ENCODE measurements at places on chromosomes 6 and 20. TPM values are rescaled to one million over a fixed set of nuclear protein-coding genes. Genes with fewer than 3 reads are reported as not detected.

OTOR gene
- not detected for polyA plus RNA-seq

GRCh38 chr6:169618526-169619490 lies 83.0 kb downstream of the WDR27 start:
- no peak overlapping the region for H3K27ac ChIP-seq
- H3K36me3 ChIP-seq, result peaks cover 6% of the 10 kb centered on the region
- DNase-seq, result no peak
- H3K4me3 ChIP-seq, result no peak overlapping the region

KCNK16 gene
- 8.1 TPM for polyA plus RNA-seq

- no peaks in the 10 kb centered on the region for H3K4me1 ChIP-seq
- H3K27ac ChIP-seq, result no peak overlapping the region
- no peak for DNase-seq
- H3K27me3 ChIP-seq, result no peaks in the 10 kb centered on the region
- no peak overlapping the region for H3K4me3 ChIP-seq
- peaks cover 81% of the 10 kb centered on the region for H3K36me3 ChIP-seq
These were observed 7.7 kb downstream of the PSMB1 start for GRCh38 chr6:170545405-170545804.

GPSM3 gene
- polyA plus RNA-seq, result 14.3 TPM

DNA sequence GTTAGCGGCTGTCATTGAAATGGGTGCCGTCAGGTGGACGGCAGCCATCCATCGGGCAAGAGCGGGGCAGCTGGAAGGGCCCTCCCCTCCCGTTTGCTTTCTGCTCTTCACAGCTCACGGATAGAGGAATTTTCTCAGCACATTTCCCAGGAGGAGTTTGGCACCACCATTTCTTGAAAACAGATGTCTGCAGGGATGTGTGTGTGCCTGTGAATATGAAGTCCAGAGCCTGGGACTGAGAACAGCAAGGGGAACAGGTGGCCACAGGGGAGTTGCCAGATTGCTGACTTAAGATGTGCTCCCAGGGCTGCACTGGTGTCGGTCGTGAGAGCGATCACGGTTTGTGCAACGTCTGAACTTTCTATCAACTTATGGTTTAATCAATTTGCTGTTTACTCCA lies 22.1 kb upstream of the ECI2 start:
- H3K4me1 ChIP-seq, result no peaks in the 10 kb centered on the region
- DNase-seq, result no peak
- H3K4me3 ChIP-seq, result no peak overlapping the region

- H3K27ac ChIP-seq, result no peak overlapping the region
- H3K36me3 ChIP-seq, result no peaks in the 10 kb centered on the region
- H3K4me1 ChIP-seq, result no peaks in the 10 kb centered on the region
- no peaks in the 10 kb centered on the region for H3K27me3 ChIP-seq
These were observed 398.6 kb downstream of the KHDRBS2 start for GRCh38 chr6:61887423-61887822.

DNA sequence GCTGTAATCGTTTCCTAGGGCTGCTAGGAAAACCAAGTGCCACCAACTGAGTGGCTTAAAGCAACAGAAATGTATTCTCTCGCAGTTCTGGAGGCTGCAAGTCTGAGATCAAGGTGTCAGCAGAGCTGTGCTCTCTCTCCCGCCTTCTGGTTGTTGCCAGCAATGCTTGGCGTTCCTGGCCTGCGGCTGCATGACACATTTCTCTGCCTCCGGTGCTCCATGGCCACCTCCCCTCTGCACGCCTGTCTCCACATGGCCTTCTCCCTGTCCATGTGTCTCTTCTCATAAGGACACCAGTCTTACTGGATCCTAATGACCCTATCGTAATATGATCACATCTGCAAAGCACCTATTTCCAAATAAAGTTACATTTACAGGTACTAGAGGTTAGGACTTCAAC lies 91.7 kb upstream of the AKAP12 start:
- H3K4me3 ChIP-seq, result no peak overlapping the region
- no peaks in the 10 kb centered on the region for H3K27me3 ChIP-seq
- no peak overlapping the region for H3K27ac ChIP-seq
- H3K36me3 ChIP-seq, result no peaks in the 10 kb centered on the region
- H3K4me1 ChIP-seq, result no peaks in the 10 kb centered on the region

DNA sequence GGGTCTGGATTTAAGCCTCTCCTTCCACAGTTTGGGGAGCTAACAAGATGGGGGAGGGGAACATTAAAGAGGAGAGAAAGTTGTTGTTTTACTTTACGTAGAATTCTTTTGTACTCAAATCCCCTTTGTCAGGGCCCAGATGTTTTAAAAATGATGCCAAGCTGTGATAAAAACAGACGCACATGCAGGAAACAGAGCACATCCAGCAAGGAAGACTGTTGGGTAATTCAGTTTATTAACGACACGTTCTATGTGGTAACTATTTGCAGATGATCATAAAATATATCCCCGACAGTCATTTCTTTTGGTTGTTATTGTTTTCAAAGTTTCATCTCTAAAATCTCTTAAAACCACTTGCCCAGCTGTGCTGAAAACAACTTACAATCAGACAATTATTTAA lies 307.0 kb upstream of the PRDM1 start:
- no peak overlapping the region for H3K27ac ChIP-seq
- DNase-seq, result no peak
- no peaks in the 10 kb centered on the region for H3K36me3 ChIP-seq
- H3K4me3 ChIP-seq, result no peak overlapping the region

BNIP5 gene
- polyA plus RNA-seq, result 11.2 TPM

DNA sequence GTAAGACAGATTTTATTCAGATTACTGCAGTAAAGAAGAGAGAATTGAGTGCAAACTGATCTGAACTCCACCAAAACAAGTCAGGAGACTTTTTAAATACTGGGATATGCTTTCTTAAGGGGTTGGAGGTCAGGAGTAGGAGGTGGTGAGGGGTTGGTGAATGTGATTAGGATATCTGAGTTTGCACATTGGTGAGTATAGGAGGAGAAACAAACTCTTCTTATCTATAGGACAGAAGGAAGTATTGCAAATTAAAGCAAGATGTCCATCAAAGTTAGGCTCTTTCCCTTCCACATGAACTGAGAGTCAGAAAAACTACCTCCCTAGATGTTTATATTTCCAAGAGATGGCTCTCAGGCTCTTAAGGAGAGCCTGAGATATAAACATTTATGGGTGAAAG lies 114.6 kb upstream of the HTR1E start:
- H3K4me3 ChIP-seq, result no peak overlapping the region
- peaks cover 2% of the 10 kb centered on the region for H3K4me1 ChIP-seq
- H3K36me3 ChIP-seq, result no peaks in the 10 kb centered on the region

SIRPA gene
- polyA plus RNA-seq, result 29.1 TPM

SASH1 gene
- polyA plus RNA-seq, result 15.9 TPM

TPBG gene
- polyA plus RNA-seq, result 5.4 TPM

DNA sequence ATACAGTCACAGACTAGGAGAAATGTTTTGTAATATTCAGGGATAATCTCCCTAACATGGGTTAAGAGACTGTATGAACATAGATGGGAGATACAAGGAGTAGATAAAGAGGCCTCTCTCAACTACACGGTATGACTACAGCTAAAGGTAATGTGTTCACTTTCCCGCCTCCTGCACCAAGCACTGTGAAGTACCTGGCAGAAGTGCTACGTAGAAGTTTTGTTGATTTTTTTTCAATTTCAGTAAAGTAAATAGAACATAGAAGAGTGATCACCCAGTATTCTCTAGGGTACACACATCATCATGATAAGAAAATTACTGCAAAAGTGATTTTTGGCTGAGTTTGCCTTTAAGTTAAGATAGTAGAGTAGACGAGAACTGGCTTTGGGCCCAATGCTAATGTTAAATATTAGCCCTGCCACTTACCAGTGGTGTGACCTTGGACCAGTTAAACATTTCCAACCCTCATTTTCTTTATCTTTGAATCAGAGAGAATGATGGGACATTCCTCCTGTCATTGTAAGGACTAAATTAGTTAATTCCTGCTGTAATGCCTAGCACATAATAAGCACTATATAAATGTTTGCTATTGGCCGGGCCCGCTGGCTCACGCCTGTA lies 183.6 kb downstream of the COL9A1 start:
- peak overlapping the region; percentile 14 for H3K27ac ChIP-seq
- no peak overlapping the region for H3K4me3 ChIP-seq
- peak; percentile 76 for DNase-seq
- H3K27me3 ChIP-seq, result no peaks in the 10 kb centered on the region
- no peaks in the 10 kb centered on the region for H3K36me3 ChIP-seq

GGTLC1 gene
- polyA plus RNA-seq, result 0.16 TPM

DNA sequence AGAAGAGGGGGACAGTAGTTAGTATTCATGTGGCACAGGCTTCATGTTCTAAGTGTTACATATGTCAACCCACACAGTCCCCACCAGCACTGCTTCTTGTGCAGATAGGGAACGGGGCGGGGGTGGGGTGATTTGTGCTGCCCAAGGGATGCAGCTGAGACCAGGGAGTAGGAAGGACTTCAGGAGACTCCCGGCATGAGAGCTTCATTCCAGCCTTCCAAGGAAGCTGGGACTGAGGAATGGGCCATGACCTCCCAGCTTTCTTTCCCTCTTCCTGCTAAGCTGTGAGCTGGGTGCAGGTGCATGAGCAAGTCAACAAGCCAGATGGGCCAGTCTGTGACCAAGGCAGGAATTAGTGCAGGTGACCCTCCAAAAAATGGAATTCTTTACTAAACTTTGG lies 9.2 kb downstream of the BEND3 start:
- H3K27ac ChIP-seq, result no peak overlapping the region
- H3K36me3 ChIP-seq, result no peaks in the 10 kb centered on the region
- H3K27me3 ChIP-seq, result no peaks in the 10 kb centered on the region
- DNase-seq, result no peak
- no peaks in the 10 kb centered on the region for H3K4me1 ChIP-seq

DNA sequence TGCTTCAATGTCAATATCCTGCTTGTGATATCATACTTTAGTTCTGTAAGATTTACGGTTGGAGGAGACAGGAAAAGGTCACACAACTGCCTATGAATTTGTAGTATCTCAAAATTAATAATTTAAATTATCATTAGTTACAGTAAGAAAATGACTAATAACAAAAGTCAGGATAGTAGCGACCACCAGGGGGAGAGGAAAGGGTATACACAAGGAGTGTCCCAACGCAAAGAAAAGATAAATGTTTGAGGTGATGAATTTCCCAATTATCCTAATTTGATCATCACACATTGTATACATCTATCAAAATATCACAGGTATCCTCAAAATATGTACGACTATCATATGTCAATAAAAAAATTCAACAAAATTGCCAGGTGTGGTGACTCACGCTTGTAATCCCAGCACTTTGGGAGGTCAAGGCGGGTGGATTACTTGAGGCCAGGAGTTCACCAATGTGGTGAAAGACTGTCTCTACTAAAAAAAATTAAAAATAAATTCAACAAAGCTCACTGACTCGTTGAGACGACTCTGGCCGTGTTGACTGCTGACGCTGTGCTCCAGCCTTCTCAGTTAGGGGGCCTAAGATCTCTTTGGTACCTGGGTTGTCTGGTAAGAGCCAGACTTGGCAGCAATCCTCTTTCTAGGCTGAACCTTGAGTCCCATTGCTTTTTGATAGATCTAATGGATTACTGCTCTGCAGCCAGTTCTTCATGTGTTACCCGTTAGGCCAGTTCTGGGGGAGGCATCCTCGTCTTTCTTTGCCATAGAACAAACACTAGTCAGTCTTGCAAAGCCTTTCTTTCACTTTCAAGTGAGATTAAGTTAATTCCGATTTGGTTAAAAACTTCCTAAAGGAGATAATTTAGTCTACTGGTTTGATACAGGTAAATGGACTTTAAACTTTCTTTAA lies 9.0 kb upstream of the OVOL2 start:
- DNase-seq, result no peak
- no peaks in the 10 kb centered on the region for H3K4me1 ChIP-seq
- H3K27ac ChIP-seq, result no peak overlapping the region

GRCh38 chr6:118789419-118789818 lies 104.5 kb upstream of the ASF1A start:
- no peak overlapping the region for H3K4me3 ChIP-seq
- no peaks in the 10 kb centered on the region for H3K4me1 ChIP-seq
- no peaks in the 10 kb centered on the region for H3K36me3 ChIP-seq
- no peak overlapping the region for H3K27ac ChIP-seq

DNA sequence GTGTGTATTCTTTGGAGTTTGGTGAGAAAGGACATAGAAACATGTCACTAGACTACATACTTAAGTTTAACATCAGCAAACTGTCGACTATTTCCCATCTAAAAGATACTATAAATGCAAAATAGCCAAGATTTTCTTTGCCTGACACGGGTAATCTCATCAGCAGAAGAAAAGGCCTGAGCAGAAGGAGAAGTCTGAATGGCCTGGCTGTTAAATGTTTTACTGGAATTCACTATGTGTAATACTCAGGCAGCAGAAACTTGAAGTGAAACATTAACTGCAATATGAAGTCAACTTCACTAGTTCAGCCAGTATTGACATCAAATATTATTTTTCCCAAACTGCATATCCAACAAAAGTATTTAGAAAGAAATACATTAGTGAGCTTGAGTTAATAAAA lies 6.4 kb upstream of the DSE start:
- no peaks in the 10 kb centered on the region for H3K4me1 ChIP-seq
- no peak overlapping the region for H3K4me3 ChIP-seq
- H3K27ac ChIP-seq, result no peak overlapping the region
- H3K27me3 ChIP-seq, result no peaks in the 10 kb centered on the region

TNXB gene
- polyA plus RNA-seq, result 17.5 TPM

DNA sequence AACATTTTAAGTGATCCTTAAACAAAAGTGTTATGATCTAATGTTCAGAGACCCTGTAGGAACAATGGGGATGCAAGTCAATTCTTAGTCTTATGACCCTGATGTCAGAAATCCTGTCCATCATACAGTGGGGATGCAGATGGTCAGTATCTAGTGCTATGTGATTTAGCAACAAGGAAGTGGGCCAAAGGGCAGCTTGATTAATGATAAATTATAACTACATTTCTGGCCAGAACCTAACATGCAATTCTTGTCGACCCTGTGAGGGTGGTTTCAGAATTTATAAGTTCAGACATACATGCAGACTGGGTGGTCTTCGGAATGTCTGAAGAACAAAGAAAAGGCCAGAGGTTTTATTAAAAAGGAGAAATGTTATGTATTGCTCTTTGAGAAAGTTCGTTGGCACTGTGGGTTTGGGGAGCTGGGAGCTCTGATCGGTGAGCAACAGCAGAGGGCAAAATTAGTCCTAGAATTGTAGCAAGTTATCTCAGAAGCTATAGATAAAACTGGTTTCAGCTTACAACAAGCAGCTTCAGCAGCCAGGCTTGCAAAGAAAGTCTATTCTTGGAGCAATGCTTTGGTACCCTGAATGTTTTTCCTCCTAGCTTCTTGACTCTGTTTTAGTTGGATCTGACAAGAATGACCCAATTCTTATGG lies 50.8 kb downstream of the RPF2 start:
- no peak for DNase-seq
- H3K4me3 ChIP-seq, result no peak overlapping the region
- H3K4me1 ChIP-seq, result peaks cover 4% of the 10 kb centered on the region
- no peaks in the 10 kb centered on the region for H3K27me3 ChIP-seq

DNA sequence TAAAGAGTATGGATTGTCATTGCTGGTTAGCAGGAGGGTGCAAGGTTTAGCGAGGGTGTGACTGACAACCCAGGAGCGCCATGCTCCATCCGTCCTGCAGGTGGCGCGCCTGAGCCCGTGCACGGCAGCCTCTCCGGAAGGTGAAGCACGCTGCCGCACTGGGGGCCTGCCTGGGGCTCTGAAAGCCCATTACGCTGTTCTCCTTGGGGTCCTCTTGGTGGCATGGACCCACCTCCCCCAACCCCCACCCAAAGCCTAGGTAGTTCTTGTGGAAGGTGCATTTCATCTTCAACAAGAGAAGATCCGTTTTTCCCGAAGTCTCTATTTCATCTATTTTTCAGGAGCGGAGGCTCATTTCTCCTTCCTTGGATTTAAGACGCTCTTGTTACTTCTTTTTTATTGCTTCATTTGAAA lies 197.4 kb upstream of the KCNG1 start:
- no peak overlapping the region for H3K4me3 ChIP-seq
- peaks cover 44% of the 10 kb centered on the region for H3K27me3 ChIP-seq
- no peak overlapping the region for H3K27ac ChIP-seq
- H3K4me1 ChIP-seq, result no peaks in the 10 kb centered on the region
- no peaks in the 10 kb centered on the region for H3K36me3 ChIP-seq

AIF1 gene
- 57.1 TPM for polyA plus RNA-seq
